ENCODE measurements at places on chromosomes 7 and 10. TPM values are rescaled to one million over a fixed set of nuclear protein-coding genes. Genes with fewer than 3 reads are reported as not detected.

ITIH5 gene
- total RNA-seq, result 6.3 TPM

LRRTM3 gene
- not detected for total RNA-seq

ZNF239 gene
- 3.2 TPM for total RNA-seq

C10orf62 gene
- total RNA-seq, result not detected

SND1 gene
- 55.5 TPM for total RNA-seq

FKBP6 gene
- total RNA-seq, result not detected

C7orf57 gene
- total RNA-seq, result not detected

TEX36 gene
- not detected for total RNA-seq

DNAH11 gene
- total RNA-seq, result 4.5 TPM

PAPSS2 gene
- total RNA-seq, result 149 TPM

ARHGAP22 gene
- 8.3 TPM for total RNA-seq

TRDMT1 gene
- total RNA-seq, result 6.6 TPM

VWA2 gene
- total RNA-seq, result 20.8 TPM

UPK3BL1 gene
- 88.3 TPM for total RNA-seq

DNA sequence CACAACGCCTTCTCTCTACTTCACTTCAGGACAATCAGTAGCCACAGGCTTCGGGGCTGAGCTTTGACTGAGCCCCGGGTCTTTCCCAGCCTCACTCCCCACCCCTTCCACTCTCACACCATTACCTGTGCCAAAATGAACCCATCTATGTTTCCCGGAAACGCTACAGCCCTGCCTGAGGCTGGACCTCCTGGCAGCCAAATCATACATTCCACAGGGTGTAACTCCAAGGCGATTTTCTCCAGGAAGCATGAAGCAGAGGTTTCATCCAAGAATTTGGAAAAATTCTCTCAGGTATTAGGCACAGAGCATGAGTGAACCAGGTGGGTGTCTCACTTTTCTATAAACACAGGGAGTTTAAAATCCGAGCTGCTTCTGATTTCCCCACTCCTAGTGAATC lies 286.3 kb downstream of the TNS3 start:
- DNase-seq, result no peak

- DNase-seq, result no peak
Observed at GRCh38 chr7:36265680-36266079, 112.6 kb downstream of the EEPD1 start.

DNA sequence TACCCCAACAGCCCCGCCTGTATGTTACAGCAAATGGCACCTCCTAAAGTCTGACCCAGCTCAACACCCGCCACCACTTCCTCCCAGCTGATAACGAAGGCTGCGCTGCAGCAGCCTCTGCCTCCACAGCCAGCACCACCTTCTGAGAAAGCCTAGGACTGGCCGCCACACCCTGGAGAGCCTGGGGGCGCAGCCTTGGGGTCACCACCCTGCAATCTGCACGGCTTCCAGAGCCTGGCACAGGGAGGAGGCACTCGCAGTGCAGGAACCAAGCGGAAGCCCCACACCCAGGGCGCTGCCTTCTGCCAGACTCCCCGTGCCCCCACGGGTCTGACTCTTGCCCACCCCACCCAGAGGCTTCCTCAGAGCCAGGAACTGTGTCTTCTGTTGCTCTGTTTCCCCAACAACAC lies 112.5 kb downstream of the MAD1L1 start:
- DNase-seq, result no peak

DNA sequence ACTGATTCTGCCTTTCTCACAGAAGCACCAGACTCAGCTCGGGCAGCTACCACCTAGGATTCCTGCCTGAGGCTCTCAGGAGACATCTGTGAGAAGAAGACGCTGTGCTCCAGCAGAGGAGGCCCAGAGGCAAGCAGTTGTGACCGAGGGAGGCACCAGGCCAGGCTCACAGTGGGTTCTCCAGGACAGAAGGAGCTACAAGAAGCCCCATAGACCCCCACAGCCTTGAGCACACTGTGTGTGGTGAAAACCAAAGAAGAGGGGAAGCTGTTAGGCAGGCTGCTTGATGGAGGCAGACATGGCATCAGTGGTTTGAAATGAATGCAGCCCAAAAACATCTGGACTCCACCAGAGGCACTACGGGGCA lies 198.8 kb downstream of the GRID1 start:
- DNase-seq, result no peak

DNA sequence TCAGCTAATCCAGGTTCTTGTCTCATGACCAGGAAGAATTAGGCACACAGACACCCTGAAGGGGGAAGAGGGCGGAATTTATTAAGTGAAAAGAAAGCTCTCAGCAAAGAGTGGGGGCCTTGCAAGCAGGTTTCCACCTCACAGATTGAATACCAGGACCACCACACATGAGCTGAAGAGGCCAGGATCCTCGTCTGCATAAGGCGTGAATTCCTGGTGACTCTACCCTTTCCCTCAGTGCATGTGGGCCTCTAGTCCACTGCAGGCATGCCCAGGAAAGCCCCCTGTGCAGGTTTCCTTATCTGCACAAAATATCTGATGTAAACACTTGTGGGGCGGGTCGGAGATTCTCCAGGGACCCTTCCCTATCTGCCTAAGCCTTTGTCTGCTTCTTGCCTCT lies 782.1 kb upstream of the LRRN3 start:
- no peak for DNase-seq

- DNase-seq, result no peak
Observed at GRCh38 chr7:101162551-101163278, 2.7 kb downstream of the VGF start.

GRCh38 chr10:20970708-20971107 lies 73.6 kb upstream of the NEBL start:
- no peak for DNase-seq

- no peak for DNase-seq
Observed at GRCh38 chr7:23468526-23469149, 1.7 kb downstream of the IGF2BP3 start.

DNA sequence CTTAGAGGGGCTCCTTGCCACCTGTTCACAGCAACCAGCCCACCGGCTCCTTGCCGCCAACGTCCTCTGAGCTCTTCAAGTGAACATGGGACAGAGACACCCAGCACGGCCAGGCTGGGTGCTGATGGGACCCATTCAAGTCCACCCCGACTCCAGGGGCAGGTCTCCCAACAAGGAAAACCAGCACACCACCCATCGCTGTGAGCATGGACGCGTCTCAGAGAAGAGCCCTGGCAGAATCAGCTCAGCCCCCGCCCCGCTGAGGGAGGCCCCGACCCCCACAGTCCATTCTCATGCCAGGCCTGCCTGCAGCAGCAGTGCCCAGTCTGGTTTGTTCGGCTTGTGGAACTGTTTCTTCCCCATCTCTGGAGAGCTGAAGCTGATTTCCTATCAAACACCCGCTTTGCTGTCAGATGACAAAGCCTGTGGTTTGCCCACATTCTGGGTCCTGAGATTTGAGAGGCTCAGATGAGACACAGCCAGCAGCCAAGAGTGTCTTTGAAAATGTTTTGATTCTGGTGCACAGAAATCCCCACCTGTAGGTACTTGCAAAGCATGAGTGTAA lies 216.6 kb downstream of the ZMYND11 start:
- no peak for DNase-seq

- DNase-seq, result no peak
Observed at GRCh38 chr7:1691601-1692514, 21.8 kb downstream of the ELFN1 start.

GRCh38 chr10:104923501-104923900 lies 282.4 kb downstream of the SORCS3 start:
- DNase-seq, result no peak

DNA sequence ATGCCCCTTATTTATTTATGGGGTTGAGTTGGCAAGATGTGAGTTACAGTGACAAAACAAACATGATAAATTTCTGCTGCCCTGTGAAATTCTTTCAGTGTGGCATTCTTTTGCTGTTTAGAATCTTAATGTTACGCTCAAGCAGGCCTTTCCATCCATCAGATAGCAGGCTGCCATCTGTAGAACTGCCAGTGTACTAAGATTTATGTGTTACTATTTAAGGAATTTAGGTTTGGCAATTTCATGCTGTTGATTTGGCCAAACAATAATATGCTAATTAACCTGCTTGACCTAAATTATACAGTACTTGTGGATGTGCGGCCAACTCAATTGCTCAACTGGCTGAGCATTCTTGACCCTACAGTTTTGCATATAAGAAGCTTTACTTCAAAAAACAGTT lies 477.7 kb upstream of the TPK1 start:
- DNase-seq, result no peak

- DNase-seq, result no peak
Observed at GRCh38 chr7:83096065-83096580, 66.6 kb downstream of the PCLO start.

DNA sequence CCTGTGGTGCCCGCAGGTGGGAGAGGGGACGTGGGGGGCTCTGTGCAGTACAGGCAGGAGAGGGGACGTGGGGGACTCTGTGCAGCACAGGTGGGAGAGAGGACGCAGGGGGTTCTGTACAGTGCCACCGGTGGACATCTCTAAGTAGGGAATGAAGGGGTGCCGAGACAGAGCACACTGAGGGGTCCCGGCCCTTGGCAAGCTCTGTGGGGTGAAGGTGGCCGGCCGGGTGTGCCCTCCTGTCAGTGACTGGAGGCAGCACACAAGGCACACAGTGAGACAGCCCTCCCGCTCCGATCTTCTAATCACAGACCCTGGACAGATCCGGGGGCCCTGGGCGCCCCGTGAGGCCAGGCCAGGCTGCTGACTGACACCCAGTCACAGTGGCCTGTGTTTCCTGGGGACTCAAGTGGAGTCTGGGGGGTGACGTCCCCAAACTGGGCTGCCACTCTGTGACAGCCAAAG lies 11.2 kb downstream of the GPR146 start:
- DNase-seq, result no peak

DNA sequence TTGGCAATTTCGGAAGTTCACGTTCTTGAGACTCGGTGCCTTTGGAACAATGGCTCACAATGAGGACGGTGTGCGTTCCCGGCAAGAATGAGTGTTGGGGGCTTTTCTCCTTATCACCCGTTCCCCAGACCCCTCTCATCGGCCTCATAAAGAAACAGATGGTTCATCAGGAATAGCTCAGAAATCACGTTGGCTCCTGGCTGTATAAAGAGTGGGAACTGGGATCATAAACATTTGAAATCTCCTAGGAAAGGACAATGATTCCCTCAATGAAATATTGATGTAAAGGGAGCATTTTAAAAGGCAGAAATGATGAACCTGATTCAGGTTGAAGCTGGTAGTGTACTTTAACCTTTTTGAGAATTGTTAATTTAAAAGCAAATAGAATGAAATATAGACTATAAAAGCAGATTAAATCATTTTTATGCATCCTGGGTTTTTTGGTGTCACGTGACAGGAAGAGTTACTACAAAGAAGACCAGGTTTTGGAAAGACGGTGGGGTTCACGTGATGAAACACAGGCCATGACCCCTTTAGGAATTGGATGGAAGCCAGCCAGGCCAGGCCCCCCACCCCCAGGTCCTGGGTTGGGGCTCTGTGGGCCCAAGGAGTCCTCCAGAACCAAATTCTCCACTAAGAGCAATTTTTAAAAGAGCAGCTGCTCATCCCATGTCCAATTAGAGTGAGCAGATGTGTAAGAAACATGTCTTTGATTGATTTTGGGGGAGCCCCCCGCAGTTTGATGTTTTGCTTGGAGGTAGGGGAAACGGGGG lies 63.0 kb downstream of the CUX1 start:
- no peak for DNase-seq

GRCh38 chr7:7751243-7752092 lies 33.1 kb upstream of the RPA3 start:
- DNase-seq, result peak; percentile 61

GRCh38 chr7:83085299-83085698 lies 77.4 kb downstream of the PCLO start:
- DNase-seq, result no peak

GRCh38 chr7:54879776-54880175 lies 120.8 kb upstream of the SEC61G start:
- no peak for DNase-seq

GRCh38 chr7:28408105-28408959 lies 4.0 kb upstream of the CREB5 start:
- no peak for DNase-seq

DNA sequence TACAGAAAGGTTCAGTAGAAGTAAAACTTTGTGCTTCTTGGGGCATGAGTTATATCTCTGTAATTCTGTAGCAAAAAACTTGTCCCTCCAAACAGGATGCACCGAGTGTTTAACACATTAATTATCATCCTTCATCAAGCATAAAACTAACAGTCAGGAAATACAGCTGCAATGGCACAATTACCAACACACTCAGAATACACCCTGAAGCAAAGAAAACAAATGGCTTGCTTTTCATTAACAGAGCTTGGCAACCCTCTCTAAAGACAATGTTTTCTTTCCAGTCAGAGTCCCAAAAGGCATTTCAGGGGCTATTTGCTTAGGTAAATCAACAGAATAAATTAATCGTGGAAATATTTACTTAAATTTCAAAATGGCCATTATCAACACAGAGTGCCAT lies 107.7 kb downstream of the ICA1 start:
- no peak for DNase-seq

- DNase-seq, result no peak
Observed at GRCh38 chr7:131557652-131558385, 1.4 kb upstream of the PODXL start.
